ELF-1 (cell line): ENCODE measurements at places on chromosomes 7 and 10.

GRCh38 chr10:79027147-79028055 is 41.4 kb upstream of the ZMIZ1 start:
- DNase-seq = no peak

DNA sequence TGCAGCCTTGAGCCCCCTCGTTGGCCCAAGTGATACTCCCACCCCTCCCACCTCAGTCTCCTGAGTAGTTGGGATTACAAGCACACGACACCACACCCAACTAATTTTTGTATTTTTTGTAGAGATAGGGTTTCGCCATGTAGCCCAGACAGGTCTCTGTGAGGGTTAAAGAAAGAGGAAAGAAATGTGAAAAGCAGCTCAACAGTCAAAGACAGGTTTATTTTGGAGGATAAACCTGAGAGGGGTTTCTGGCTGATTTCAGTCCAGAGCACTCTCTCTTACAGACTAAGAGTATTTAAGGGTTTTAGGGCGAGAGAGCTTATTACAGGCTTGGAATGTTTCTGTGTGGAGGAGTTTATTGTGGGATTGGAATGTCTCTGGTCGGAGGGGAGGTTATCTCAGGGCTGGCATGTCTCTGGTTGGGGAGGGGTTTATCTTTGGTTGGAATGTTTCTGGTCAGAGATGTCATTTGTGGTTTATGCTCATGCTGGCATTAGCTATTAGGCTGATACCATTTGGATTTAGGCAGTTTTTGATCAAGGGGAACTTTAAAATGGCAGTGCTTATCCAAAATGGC is 26.1 kb upstream of the SNX10 start:
- no peak for DNase-seq

DNA sequence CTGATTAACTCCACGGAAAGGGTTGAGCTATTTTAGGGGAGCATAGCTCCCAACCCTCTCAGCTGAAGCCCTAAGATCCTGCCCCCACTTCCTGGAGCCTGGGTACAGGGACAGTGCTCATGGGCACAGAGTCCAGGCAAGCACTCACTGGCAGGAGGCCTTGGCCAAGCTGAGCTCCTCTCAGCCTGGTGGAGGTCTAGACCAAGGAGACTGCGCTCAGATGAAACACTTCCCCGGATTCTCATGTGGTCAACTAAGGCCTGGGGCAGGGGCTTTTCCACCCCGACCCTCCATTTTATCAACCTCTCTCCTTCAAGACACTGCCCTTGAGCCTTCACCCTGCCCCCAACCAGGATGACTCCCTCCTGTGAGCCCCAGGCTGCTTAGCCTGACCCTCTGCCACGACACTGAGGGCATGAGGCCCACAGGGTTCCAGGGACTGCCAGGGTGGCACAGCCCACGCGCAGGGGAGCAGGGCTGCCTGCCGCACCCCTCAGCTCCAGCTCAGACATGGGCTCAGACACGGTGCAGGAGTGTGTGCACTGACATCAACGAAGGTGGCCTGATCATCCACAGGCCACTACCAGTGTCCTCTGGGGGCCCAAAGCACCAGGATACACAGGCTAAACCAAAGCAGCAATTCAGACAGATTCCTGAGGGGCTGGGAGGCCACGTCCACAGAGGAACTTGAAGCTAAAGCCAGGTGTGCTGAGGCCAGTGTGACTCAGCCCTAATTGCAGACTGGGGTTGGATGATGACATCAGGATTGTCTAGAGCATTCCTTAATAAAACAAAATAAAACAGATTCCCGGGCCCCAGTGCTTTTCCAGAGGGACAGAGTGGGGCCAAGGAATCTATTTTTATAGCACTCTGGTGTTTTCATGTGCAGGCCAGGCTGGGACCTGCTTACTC is 18.8 kb downstream of the CHAT start:
- DNase-seq = no peak

- DNase-seq = no peak
Measured at GRCh38 chr10:43922335-43923280, 273.9 kb upstream of the ZNF32 start.

- DNase-seq = no peak
Measured at GRCh38 chr7:110621289-110621688, 469.6 kb upstream of the LRRN3 start.

DNA sequence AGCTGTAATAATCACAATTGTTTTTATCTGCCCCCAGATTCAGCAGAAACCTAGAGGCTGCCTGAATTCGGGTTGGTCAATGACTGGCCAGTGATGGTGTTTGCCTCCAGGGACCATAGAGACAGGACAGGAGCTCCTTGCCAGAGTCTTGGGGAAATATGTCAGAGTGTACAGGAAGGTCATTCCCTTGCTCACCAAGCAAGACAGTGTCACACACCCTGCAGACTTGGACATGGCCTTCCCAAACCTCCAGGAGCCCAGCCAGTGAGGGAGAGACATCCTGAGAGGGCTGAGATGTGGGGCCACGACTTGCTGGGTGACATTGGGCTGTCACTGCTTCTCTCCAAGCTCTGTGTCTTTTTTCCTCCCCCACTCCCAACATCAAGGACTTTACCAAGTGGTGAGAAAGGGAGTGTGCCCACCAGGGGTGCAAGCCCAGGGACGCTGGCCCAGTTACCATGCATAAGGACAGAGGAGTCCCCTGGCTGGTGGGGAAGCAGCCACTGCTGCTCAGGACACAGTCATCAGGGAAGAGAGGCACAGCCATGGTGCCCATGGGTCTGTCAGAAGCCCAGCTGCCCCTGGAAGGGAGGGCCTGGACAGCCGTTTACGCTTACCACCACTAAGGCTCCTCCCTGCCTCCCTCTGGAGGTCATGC is 25.3 kb upstream of the C10orf53 start:
- DNase-seq = no peak
